T-cell (primary cell): ENCODE measurements at places on chromosomes 1 and 21.
A peak's percentile ranks its signal among the peaks of the same experiment; 100 is the strongest.

DNA sequence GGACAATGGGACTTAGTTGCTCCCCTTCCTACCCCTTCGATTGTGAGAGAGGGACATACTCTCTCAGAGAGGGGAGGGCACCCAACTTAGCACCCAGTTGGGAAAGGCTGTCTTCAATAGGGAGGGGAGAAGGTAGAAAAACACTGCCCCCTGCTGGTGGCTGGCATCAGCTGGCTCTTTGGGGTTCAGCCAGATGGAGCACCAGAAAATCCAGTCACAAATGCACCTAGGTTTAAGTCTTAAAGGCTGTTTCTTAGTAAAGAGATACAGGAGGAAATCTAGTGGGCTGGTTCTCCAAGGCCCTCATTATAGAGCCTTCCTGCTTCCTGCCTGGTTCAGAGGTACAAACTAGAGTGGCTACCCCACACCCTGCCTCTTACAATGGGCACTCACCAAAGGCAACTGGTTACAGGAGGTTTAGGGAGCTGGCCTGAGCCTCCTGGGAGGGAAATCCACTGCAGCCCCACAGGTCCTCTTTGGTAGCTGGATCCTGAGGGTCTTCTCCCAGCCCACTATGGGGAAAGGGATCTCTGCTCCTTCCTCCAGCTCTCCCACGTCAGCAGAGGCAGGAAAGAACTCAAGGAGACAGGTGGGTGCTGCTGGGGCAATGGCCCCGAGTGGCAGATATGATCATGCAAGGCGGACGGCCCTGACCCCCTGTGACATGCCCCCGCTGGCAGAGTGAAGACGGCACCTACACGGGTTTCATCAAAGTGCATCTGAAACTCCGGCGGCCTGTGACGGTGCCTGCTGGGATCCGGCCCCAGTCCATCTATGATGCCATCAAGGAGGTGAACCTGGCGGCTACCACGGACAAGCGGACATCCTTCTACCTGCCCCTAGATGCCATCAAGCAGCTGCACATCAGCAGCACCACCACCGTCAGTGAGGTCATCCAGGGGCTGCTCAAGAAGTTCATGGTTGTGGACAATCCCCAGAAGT is 28.3 kb downstream of the EIF2D start:
- peak; percentile 80 for DNase-seq

DNA sequence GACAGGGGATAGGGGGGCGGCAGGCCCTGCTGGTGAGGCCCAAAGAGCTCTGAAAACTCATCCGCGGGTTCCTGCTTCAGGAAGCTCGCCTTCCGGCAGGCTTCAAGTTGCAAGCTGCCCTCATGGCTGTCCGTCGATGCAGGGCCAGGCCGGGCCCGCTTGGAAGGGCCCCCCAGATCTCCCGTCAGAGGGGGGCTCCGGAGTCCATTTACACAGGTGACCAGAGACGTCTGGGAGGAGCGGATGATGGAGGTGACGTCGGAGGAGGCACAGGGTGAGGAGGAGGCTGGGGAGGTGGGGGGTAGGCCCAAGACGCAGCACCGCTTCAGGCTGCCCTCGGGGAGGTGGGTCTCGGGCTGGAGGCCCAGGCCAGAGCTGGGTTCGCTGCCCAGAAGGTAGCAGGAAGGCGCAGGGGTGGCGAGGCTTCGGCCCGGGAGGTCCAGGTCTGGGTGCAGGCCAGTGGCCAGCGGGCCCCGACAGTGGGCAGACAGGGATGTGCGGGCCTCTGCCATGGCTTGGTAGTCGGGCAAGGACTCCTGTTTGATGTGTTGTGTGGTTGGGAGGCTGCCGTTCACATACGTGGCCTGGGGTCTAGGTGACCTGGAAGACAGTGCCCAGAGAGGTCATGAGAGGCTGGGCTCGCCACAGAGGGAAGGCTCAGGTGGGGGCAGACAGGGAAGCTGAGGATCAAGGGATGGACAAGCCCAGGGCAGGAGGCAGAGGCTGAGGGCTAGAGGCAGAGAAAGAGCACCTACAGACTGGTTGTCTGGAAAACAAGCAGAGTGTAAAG is 135.4 kb downstream of the DMRTB1 start:
- no peak for DNase-seq

- peak; percentile 80 for DNase-seq
Measured at GRCh38 chr21:32569261-32570230, 15.8 kb downstream of the TCP10L start.

GRCh38 chr1:164768619-164769018 is 209.6 kb downstream of the PBX1 start:
- no peak for DNase-seq

GRCh38 chr1:212628046-212628445 is 19.5 kb downstream of the ATF3 start:
- DNase-seq = no peak

- no peak for DNase-seq
Measured at GRCh38 chr1:59557549-59557885, 257.2 kb upstream of the HOOK1 start.

GRCh38 chr1:198934426-198934825 is 295.6 kb downstream of the PTPRC start:
- no peak for DNase-seq

GRCh38 chr1:236524895-236525184 is 1.1 kb downstream of the LGALS8 start:
- no peak for DNase-seq

DNA sequence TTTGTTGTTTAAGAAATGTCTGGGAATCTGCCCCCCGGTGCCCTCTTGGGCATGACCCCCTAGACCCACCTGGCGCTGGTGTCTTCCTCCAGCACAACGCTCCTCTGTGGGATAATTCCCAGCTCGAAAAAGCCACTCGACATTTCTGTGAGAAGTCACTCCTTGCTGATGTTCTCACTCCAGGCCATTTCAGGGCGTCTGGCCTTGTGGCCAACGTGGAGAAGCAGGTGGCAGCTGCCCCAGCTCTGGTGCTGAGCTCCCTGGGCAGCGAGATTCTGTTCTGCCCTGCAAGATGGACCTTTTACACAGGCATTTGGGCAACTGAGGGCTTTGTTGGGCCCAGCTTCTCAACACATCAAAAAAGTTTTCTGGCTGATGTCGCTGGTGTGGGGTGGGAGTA is 147.7 kb upstream of the WNT4 start:
- DNase-seq = no peak

GRCh38 chr1:172144445-172145061 is 275.9 kb upstream of the C1orf105 start:
- DNase-seq = no peak

- DNase-seq = no peak
Measured at GRCh38 chr1:5691795-5692509, 300.3 kb downstream of the NPHP4 start.

DNA sequence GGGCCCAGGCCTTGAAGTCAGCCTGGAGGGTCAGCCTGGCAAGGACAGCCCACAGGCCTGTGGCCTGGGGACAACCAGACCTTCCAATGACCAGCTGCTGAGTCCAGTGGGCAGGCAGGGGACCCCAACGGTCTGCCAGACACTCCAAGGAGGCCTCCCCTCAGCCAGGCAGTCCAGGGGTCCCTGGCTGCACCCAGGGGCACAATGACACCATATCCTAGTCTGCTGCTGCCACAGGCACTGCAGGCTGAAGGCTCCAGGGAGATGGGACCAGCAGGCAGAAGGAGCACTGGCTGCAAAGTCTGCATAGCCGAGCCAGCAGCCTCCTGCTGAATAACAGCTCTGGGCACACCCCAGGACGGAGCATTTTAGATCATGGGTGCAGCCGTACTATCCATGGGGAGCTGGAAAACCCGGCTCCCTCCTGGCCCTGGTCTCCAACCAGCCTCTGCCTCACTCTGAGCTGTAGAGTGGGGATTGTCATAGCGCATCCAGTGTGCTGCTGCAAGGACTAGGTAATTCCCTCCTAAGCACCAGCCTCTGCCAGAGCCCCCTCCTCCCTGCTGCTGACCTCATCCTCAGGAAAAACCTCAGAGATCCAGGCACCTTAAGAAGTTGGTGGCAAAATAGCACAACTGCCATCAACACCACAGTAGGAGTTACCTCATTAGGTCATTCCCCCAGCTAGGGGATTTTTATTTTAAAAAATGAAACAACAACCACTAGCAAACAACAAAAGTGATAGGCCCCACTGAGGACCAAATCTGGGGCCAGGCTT is 4.8 kb upstream of the LAPTM5 start:
- no peak for DNase-seq

GRCh38 chr1:163876546-163876945 is 554.8 kb downstream of the NUF2 start:
- DNase-seq = no peak

GRCh38 chr1:115656461-115657077 is 14.8 kb downstream of the VANGL1 start:
- DNase-seq = no peak

- DNase-seq = no peak
Measured at GRCh38 chr1:32900956-32901822, at the start of gene TMEM54. TSS of gene TMEM54 (minus strand) at chr1:32901389. CDS start at chr1:32901238, 151 bp downstream.

- DNase-seq = no peak
Measured at GRCh38 chr1:158208586-158209116, 28.0 kb downstream of the CD1D start.
